ENCODE measurements at places on chromosomes 7 and 10. TPM values are rescaled to one million over a fixed set of nuclear protein-coding genes. Genes with fewer than 3 reads are reported as not detected.

- DNase-seq, result no peak
Observed at GRCh38 chr10:72029414-72029813, 58.9 kb downstream of the SPOCK2 start.

The TRIM73 gene
- polyA plus RNA-seq, result 6.0 TPM

DNA sequence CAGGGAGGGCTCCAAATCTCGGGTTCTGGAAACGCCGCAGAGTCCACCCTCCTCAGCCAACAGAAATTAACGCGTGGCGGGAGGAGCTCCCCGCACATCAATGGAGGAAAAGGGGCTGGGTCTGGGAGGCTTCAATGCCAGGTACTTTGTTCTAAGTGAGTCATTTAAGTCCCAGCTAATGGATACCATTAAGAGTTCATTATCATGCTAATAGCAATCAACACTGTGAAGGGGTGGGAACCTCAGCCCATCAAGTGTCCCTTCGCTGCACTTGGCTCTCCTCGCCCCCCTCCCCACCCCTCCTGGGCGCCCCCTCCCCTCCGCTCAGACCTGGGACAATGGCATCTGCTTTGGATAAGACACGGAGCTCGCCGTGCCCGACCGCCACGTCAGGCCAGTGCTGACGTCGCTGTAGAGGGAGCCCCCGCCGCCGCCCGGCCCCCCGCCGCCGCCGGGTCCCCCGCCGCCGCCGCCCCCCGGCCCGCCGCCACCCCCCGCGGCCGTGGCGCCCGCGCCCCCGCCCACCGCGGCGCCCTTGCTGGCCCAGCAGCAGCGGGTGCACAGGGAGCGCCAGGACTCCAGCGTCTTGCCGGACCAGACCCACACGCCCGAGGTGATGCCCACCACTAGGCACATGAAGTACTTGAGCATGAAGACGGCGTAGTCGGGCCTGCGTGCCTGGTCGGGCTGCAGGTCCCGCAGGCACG is 2.9 kb downstream of the FZD8 start:
- no peak for DNase-seq

The PNLIP gene
- polyA plus RNA-seq, result not detected

- DNase-seq, result no peak
Observed at GRCh38 chr7:17773289-17773626, 167.0 kb downstream of the SNX13 start.

DNA sequence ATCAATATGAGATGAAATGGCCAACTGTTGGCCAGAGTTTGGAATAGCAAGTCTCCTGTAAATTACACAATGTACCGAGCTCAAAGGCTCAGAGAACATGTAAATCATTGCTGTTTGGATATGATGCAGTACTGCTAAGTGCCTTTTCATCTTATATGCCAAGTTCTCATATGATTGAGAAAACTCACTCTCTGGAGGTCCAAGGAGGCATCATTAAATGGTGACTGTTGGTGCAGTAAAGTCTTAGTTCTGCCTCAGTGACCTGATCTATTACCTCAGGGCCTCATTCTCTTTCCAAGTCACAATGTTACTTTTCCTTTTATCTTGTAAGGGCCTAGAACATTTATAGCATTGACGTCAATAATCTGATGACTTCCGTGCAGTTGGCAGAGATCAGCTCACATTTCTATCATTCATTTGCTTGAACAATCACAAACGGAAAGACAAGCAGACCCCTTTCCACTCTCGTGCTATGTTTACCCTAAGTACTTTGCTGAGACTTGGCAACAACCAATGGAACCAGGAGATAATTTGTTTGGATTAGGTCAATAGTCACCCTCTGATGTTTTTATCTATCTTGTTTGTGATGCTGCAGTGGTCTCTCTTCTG is 32.6 kb upstream of the PDK4 start:
- DNase-seq, result no peak

The GRID2IP gene
- 1.3 TPM for polyA plus RNA-seq

The ASAH2 gene
- 3.0 TPM for polyA plus RNA-seq

DNA sequence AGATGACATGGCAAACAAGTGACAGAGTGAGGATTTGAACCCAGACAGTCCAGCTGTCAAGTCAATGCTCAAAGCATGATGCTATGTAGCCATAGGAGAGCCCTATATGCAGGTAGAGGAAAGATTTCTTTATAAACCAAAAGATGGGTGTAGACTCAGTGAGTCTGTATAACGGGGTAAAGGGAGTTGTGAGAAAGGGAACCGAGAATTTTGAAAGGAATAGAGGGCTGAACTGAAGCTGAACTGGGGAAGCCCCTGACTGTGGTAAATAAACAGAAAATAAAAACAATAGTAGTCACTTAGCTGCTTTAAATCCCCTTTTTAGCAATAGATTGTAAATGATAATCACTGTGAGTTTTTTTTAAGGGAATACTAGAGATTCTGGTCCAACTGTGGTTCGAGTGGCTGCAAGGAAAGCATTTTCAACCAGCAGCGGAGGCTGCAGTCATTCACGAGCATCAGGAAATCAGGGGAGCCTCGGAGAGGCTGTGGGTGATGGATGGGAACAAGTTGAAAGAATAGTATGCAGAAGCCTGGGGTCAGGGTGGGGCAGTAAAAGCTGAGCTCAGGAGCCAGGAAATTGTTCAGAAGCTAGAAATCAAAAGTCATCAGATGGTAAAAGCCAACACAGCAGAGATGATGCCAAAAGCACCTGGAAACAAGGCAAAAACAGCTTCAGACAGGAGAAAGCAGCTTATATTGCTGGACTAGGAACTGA is 393.5 kb downstream of the GFRA1 start:
- DNase-seq, result no peak

- peak; percentile 94 for DNase-seq
Observed at GRCh38 chr10:15735763-15736162, 16.0 kb upstream of the ITGA8 start.

The SEC61A2 gene
- 15.8 TPM for polyA plus RNA-seq

The HMX2 gene
- polyA plus RNA-seq, result not detected

DNA sequence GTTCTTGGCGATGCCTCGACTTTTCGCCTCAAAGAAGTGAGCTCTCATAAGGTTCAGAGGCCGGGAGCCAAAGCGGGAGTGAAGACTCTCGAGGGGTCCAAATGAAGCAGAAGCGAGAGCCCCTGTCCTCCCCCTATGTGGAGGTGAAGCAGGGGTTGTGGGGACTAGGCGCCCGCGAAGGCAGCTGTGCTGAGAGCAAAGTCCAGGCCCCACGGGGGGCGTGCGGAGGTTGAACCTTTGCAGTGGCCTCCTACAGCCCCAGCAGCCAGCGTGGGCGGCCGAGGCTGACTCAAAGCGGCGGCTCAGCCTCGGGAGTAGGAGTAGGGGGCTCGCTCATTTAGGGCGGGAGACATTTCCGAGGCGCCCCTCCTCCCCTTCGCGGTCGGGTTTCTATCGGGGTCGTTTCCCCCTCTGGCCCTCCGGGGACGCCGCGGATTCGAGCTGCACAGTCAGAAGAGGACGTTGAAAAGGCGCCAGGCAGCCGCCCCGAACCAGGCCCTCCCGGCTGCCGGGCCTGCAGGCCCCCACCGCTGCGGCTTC is 553 bp upstream of the ADD3 start:
- no peak for DNase-seq

The GPER1 gene
- 5.8 TPM for polyA plus RNA-seq

DNA sequence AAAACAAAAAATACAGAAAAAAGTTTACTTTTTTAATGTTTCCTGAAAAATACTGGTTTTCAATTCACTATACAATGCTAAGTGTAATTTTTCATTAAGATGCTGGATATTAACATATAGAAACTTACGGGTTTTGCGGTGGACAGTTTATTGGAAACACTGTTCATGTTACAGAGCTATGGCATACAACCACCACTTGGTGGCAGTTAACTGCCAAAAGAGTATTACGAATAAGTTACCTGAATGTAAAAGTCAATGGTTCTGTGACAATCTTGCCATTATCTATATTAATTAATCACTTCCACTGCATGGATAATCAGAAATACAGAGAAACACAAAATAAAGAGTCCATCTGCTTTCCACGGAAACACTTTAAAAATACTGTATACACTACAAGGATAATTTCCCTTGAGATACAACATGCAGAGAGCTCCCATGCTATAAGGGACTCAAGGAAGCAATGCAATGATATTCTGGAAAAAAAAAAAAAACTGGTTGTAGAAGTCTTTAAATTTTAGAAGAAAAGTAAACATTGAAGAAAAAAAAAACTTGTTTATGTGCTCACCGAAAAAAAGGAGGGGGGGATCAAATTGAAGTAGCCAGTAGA is 97.0 kb downstream of the TPK1 start:
- DNase-seq, result peak; percentile 23

DNA sequence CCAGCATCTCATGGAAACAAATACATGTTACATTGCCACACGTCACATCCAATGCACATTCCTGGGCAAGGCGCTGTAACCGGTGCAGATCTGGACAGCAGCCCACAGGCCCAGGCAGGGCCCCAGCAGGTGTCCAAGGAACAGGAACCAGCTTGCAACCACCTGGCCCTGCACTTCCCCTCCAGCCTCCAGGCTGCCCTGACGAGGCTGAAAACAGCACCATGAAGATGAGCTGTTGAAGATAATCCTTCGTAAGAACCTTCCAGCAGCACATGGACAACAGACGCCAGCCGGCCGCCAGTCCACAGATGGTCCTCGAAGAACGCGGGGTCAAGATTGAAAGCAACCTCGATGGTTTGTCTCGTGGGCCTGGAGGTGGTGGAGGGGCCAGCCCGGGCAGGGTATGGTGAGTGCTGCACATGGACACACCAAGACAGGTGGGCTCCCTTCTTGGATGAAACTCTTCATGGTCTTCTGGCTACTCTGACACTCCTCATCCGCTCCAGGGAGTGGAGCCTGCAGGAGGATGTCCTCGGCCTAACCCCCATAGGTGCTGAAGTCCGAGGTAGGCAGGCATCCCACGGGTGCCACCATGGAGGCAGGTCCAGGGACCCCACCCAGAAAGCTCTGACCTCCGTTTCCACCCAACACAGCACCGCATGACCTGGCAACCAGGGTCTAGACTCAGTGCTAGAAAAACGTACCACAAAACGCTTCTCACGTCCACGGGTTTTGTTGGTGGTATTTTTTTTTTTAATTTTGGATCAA is 22.9 kb downstream of the PDGFA start:
- DNase-seq, result no peak

The CDHR1 gene
- 0.31 TPM for polyA plus RNA-seq

DNA sequence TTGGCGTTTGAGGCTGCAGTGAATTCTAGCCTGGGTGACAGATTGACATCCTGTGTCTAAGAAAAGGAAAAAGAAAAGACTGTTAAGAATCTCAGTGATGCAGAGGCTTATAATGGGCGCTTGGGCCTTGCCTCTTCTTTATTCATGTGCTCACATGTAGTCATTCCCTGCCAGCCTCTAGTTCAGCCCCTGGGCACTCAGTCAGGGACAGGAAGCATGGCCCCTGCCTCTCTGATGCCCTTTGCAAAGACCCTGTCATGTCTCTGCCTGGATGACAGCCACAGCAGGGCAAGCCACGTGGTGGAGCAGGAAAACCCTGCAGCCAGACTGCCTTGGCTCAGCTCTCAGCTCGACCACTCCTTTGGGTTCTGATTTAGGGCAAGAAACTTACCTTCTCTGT is 368.9 kb downstream of the RPS24 start:
- DNase-seq, result no peak

The ADAP1 gene
- 9.4 TPM for polyA plus RNA-seq

DNA sequence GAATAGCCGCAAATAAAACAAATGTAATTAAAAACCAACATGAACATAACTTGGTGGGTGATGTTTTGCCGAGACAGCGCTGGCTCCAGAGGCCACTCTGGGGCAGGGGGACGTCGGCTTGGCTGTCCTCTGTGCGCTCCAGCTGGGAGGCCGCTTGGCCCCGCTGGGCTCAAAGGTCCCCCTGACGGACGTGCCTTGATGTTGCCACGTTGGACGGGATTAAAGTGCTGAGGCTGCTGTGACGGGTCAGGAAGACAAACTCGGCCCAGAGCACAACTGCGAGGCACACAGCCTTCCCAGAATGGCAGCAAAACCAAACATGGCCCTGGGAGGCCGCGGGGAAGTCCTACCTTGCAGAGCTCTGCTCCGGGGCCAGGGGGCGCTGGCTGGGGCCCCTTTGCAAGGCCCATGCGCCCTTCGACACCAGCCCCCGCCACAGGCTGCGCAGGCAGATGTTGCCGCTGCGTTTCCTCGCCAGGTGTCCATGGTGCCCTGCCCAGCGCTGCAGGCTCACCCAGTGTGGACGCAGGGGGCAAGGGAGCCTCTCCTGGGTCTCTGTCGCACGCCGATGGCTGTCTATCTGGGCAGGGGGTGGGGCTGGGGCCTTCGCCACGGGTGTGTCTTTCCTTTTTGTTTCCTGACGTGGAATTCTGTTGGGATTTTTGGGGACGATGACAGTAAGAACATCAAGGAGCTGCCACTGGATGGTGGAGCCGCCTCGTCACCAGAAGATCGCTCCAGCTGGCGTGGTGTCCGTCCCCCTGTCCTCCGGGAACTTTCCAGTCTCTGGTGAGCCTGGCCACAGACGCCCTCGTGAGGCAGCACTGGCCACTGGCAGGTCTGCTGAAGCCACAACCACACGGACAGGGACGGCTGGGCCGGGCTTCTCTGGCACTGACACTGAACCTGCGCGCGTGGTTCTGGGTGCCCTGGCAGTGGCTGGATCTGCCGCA is 99.6 kb upstream of the DIP2C start:
- peak; percentile 56 for DNase-seq

DNA sequence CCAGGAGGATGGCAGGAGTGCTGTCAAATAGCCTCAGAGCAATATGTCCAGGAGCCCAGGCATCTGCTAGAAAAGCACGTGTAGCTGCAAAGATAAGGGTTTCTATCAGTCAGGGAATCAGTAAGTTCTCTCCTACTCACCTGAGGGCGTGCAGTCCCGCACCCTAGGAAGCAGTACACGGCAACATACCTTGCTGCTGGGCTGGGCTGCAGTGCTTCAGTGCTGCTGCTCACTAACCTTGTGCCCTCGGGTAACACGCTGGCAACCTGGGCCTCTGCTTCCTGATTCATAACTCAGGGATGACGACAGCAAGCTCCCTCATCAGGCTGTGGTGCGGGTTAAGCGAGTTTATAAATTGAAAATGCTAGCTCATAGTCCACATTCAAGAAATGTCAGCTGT is 29.5 kb upstream of the CCNY start:
- DNase-seq, result peak; percentile 16

DNA sequence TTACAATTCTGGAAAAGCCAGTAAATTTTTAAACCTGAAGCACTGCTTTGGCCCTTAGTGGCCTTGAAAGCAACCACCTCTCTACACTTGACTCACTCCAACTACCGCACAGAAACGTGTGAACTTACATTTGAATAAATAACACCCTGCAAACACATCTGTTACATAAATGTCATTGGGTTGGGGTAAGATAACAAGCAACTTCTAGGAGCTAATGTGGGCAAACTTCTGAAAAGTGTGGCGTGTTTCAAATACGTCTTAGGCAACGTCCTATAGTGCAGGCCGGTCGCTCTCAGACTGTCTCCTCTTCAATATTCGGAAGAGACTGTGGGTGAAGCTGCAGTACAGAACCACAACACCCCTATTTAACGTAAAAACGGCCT is 474 bp downstream of the ORC5 start:
- peak; percentile 1 for DNase-seq

The LFNG gene
- 6.2 TPM for polyA plus RNA-seq

DNA sequence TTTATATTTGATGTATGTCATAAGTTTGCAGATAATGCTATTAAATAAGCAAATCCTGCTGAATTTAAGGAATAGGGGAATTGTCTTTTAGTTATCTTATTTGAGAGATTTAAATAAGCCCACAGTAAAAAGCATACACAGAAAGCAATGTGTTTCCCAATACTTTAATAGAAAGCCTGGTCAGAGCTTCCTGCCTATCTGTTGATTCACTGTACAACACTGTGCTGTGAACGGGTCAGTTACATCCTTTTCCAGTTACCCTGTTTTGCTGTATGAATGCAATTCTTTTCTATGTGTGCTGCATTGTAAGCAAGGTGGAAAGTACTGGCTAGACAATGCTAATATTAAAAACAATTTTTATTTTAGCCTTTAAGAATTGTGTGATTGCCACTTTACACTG is 81.2 kb downstream of the ANKRD7 start:
- no peak for DNase-seq

The TCAF1 gene
- polyA plus RNA-seq, result 115 TPM

The TUBAL3 gene
- polyA plus RNA-seq, result not detected

Measured in right lung (tissue), 10 donors.